Heart right ventricle (tissue), 16 donors: ENCODE measurements at places on chromosomes 4 and X. TPM values are rescaled to one million over a fixed set of nuclear protein-coding genes. Genes with fewer than 3 reads are reported as not detected.

Gene GABRE
- 77.8 TPM for total RNA-seq

- no peak for DNase-seq
Observed at GRCh38 chr4:165506849-165507248, 128.0 kb downstream of the CPE start.

Gene GSX2
- total RNA-seq, result not detected

GRCh38 chr4:141247430-141247780 is 26.7 kb downstream of the ZNF330 start:
- no peak for DNase-seq

Gene CFI
- 9.9 TPM for total RNA-seq

DNA sequence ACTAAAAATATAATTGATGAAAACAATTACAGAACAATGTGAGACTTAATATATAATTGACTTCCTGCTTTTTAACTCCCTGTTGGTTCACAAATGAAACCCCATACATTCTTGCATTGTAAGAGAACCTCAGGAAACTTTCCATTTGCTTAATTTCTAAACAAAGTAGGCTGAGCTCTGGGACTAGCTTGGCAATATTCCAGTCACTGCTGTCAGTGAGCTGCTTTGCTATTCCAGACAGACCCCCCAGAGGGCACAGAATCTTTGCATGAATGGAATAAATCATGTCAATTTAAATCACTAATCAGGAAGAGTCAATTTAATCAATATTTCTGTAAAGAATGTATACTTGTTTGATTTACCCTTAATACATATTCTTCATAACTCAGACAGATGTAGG is 110.6 kb downstream of the NEXMIF start:
- DNase-seq, result no peak

Gene FRMPD4
- 2.2 TPM for total RNA-seq

- DNase-seq, result no peak
Observed at GRCh38 chrX:46611658-46612362, 38.2 kb downstream of the CHST7 start.

GRCh38 chr4:79980448-79980847 is 92.6 kb downstream of the ANTXR2 start:
- DNase-seq, result no peak

DNA sequence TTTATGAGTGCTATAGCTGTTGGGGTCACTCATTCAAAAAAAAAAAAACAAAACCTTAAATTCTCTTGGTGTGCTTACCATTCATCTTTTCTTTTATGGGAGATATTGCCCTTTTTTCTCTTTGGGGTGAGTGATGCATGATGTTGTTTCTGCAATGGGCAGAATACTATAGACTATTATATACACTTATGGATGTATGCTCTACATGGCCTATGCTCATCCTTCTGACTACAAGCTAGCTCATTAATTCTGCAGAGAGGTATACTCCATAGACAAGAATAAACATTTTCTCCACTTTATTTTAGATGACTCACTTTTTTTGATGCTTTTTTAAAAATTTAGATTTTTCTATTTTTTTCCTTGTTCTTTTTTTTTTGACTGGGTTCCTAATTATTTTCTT is 160.3 kb upstream of the ANK2 start:
- DNase-seq, result no peak

DNA sequence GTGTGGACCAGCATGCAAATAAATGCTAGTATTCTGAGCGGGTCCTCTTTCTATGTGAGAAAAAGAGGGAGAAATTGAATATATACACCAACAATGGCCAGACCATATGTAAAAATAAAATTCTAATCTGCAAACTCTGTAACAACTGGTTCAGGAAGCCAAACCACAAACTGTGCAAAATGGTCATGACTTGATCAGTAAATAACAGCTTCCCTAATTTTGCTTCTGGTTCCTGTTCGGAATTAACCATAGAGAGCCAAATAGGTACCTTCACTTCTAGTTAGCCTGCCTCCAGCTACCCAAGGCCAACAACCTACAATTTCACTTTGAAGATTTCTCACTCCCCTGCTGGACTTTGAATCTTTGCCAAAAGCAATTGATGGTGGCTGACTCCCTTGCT is 1313.2 kb downstream of the ADGRL3 start:
- no peak for DNase-seq

- no peak for DNase-seq
Observed at GRCh38 chr4:183921335-183921734, 16.2 kb downstream of the STOX2 start.

GRCh38 chrX:97556359-97556758 is 672.7 kb downstream of the RPA4 start:
- no peak for DNase-seq

Gene FAM199X
- total RNA-seq, result 12.2 TPM

DNA sequence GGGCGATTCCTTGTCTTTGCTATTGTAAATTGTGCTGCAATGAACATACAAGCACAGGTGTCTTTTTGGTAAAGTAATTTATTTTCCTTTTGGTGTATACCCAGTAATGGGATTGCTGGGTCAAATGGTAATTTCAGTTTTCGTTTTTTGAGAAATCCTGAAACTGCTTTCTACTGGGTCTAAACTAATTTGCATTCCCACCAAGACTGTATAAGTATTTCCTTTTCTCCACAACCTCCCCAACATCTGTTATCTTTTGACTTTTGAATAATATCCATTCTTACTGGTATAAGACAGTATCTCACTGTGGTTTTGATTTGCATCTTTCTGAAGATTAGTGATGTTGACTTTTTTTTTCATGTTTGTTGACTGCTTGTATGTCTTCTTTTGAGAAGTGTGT is 2506.0 kb downstream of the PCDH7 start:
- DNase-seq, result no peak

Gene SMIM10L2A
- 1.7 TPM for total RNA-seq

DNA sequence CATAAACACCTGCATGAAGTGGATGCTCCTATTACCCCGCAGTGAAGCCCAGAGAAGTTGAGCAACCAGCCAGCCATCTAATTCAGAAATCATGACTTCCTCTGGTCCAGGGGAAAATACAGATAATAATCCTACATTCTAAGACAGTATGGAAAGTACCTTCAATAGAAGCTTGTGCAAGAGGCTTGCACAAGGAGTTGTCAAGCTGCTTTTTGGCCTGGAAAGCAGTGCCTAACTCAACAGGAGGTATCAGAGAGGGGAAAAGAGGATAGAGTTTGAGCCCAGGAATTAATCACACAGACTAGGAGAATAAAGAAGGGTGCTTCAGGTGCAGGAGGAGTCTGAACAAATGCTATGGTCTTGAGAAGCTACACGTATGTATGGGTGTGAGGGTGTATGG is 26.7 kb downstream of the TMEM192 start:
- no peak for DNase-seq

Gene SSX4B
- total RNA-seq, result not detected

GRCh38 chrX:20445109-20445508 is 178.4 kb upstream of the RPS6KA3 start:
- no peak for DNase-seq

GRCh38 chrX:71450433-71451106 is 82.3 kb upstream of the OGT start:
- no peak for DNase-seq

Gene MMRN1
- total RNA-seq, result 2.7 TPM

DNA sequence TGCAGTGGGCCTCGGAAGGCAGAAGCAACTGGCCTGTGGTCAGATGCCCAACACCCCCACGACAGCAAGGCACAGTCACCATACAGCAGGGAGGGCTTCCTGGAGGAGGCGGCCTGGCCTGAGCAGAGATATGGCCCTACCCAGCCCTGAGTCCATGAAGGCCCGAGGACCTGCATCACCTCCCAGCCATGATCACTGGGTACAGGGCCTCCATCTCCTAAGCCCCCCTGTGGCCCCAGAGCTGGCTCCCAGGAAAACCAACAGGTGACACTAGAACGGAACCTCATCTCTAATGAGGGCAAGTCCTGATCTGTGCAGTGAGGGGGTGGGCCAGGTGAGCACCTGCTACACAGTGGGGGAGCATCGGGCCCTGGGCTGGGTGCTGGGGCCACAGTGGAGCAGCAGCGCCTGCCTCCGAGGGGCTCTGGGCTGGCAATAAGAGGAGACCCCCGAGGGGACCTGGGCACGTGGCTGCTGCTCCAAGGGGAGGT is 26.2 kb upstream of the MXD4 start:
- DNase-seq, result peak; percentile 2

- peak; percentile 93 for DNase-seq
Observed at GRCh38 chr4:2792711-2793585, at the start of gene SH3BP2. TSS of gene SH3BP2 (plus strand) at chr4:2793085. CDS start at chr4:2820618, 27,533 bp downstream.

GRCh38 chr4:116024954-116025708 is 911.7 kb upstream of the NDST4 start:
- no peak for DNase-seq

GRCh38 chr4:76055421-76055820 is 19.1 kb upstream of the ART3 start:
- DNase-seq, result no peak

Gene PFKFB1
- total RNA-seq, result 0.23 TPM

DNA sequence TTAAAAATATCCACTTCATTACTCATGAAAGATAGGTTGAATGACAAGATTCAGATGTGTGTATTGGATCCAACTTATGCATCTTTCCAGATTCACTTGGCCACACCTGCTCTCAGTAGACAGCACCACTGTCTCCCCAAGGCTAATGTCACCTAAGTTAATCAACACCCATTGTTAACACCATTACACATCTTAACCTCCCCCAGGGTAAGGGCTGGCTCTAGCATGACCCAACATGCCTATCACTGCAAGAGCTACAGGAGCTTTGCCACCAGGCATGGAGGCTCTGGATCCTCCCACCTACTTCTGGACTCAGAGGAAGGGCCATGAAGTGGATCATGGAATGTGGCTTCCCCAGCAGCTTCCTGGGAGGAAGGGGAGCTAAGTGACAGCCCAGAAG is 32.8 kb upstream of the LSM6 start:
- no peak for DNase-seq

DNA sequence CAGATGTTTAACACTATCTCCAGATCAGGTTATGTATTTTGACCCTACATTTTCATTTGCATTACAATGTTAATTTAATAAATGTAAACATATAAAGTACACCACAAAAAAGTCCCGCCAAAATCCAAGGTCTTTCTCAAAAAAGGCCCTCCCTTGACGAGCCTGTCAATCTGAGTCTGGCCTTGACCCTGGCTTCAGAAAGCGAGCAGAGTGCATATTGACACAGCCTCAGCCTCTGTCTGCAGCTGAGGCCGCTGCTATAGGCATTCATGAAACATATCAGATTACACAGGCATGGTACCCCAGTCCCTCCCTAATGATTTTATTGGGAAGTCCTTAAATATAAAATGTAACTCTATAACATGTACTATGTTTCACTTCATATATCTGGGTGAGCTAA is 6.2 kb downstream of the MBNL3 start:
- no peak for DNase-seq

GRCh38 chrX:51395480-51395809 is 62.8 kb downstream of the NUDT10 start:
- no peak for DNase-seq

- no peak for DNase-seq
Observed at GRCh38 chr4:88734403-88734949, 36.8 kb upstream of the NAP1L5 start.

Gene STEEP1
- 21.0 TPM for total RNA-seq

DNA sequence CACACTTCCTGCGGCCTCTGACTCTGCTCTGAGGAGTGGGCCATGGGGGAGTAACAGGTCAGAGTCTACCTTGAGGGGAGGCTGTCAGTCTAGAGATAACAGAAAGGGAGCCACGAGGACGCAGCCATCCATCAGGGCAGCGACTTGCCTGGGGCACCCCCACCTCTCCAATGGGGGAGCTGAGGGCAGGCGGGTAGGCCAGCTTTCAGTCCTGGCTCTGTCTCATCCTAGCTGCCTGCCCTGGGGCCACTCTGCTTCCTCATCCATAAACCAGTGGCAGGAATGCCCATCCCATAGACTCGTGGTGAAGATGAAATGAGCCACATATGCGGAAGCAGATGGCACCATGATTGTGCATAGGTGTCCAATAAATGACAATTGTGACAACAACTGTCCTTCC is 13.2 kb downstream of the MAGED2 start:
- no peak for DNase-seq

Gene RAB9B
- total RNA-seq, result 32.0 TPM

DNA sequence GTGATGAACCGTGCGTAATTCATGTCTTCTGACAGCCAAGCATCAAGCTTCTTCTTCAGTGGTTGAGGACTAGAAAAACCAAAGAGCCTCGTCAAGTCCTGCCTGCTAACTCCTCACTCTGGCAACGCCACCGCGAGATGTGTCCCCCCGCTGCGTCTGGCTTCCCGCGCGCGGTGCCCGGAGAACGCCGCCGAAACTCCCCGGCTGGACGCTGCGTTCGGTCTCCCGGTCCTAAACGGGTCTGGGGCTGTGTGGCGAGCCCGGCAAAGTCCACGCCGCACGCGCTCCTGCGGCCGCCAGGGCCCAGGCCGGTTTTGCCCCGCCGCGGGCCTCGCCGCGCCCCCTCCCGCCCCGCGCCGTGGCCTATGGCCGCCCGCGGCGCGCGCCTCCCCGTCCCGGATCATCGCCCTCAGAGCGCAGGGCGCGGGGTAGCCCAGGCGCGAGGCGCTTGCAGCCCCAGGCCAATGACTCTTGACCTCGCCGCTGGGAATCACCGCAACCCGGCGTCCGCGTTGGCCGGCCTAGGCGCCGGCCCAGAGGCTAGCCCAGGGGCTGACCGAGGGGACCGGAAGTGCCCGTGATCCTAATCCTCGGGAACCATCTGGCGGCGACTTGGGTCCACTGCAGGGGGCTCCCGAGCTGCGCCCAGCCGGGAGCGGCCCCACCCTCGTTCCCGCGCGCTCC is at the start of gene AADAT:
AADAT (minus strand) TSS at position 289 of the 684 bp plus-strand sequence; CDS start at position 23, 266 bp downstream.
- peak; percentile 80 for DNase-seq

Gene AMBN
- total RNA-seq, result not detected

Gene SHROOM4
- total RNA-seq, result 9.2 TPM

Gene ITIH6
- not detected for total RNA-seq

Gene SMIM10
- 4.9 TPM for total RNA-seq

DNA sequence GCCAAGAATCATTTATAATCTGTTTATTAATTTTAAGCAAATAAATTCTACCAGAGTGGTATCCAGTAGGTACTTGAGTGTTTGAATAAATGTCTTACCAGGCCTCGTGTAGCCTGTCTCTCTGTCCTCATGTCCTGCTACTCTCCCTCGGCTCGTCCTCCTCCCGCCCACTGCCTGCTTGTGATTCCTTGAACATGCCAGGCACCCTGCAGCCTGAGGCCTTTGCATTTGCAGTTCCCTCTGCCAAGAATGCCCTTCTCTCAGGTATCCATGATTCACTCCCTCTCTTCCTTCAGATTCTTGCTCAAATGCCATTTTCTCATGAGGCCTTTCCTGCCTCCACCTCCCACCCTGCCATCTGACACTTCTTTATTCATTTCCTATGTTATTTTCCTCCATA is 209.7 kb upstream of the PRPS2 start:
- DNase-seq, result no peak

- DNase-seq, result no peak
Observed at GRCh38 chr4:86935566-86935852, 698 bp downstream of the AFF1 start.

- DNase-seq, result no peak
Observed at GRCh38 chr4:62256479-62256878, 1056.4 kb downstream of the ADGRL3 start.

Gene DDIT4L
- total RNA-seq, result 2.1 TPM

DNA sequence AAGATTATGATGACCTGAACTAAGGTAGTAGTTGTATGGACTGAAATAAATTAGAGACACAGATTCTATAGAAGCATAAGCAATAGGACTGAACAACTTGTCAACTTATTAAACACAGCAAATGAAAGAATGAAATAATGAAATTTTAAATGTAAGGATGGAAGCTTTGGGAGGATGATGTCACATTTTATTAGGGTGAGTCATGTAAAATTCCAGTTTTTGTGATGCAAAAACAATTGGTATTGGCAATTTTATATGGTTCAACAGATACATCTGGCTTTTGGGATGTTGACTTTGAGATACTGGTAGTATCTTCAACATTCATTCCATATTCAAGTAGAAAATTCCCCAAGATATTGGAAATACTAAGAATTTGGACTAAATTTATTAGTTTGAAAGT is 72.7 kb upstream of the IL15 start:
- no peak for DNase-seq

Gene MORC4
- 3.0 TPM for total RNA-seq

Gene DCAF12L1
- total RNA-seq, result not detected
